Stimulated activated CD4-positive, alpha-beta T cell treated with anti-CD3 and anti-CD28 coated beads, TNF-alpha, amount 100 ng/mL, for 1 hour (primary cell): ENCODE measurements at places on chromosomes 2 and 18.

GRCh38 chr2:187502467-187502866 is 51.8 kb downstream of the TFPI start:
- DNase-seq = no peak

DNA sequence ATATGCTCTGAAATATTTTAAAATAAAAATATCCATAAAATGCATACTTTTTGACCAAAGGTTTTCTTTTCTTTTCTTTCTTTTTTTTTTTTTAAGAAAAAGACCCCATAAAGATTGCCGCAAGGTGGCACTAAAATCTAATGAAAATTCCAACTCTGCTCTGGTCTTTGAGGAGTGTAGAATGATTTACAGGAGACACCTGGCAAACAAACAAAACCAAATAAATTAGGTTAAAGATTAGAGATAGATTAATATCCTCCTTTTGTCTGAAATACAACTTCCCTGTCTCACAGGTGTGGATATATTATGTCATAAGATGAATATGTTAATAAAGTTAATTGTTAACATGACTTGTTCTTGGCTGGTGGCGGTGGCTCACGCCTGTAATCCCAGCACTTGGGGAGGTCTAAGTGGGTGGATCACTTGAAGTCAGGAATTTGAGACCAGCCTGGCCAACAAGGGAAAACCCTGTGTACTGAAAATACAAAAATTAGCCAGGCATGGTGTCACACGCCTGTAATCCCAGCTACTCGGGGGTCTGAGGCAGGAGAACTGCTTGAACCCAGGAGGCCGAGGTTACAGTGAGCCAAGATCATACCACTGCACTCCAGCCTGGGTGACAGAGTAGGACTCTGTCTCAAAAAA is 3.5 kb upstream of the RHOB start:
- no peak for DNase-seq

DNA sequence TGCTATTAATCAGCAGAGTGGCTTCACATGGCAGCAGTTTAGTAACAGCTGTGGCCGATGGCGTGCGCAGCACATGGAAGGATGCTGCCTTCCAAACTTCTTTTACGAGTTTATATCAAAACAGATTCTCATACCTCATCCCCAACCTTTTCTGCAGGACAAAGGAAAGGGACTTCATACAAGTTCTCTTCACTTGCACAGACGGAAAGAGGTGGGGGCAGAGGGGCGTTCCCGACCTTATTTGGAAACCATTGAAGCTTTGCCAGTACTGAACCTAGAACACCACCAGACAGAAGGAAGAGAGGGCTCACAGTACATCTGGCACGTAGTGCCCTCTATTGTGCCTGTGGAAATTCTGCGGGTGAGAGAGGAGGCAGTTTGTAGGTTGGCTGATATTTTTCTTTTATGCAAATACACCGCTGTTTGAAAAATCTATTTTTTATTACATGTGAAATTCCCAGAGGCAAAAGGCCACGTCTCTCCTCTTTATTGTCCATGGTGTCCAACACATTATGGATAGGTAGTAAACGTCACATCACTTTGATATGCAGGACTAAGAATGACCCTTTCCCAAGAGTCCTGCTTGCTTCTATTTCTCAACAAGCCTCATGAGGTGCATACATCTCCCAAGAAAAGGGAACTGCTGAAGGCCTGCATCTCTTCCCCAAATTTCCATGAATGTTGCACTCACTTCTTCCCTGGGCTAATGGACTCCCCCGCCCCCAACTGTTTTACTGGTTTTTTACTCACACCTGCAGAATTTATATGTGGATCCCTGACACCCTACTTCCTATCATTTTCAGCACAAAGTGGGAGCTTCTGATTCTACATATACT is 31.3 kb downstream of the COLEC12 start:
- DNase-seq = no peak

GRCh38 chr2:54539683-54540082 is 83.6 kb downstream of the SPTBN1 start:
- DNase-seq = no peak

- no peak for DNase-seq
Measured at GRCh38 chr2:182191061-182191460, 205.4 kb downstream of the PPP1R1C start.

DNA sequence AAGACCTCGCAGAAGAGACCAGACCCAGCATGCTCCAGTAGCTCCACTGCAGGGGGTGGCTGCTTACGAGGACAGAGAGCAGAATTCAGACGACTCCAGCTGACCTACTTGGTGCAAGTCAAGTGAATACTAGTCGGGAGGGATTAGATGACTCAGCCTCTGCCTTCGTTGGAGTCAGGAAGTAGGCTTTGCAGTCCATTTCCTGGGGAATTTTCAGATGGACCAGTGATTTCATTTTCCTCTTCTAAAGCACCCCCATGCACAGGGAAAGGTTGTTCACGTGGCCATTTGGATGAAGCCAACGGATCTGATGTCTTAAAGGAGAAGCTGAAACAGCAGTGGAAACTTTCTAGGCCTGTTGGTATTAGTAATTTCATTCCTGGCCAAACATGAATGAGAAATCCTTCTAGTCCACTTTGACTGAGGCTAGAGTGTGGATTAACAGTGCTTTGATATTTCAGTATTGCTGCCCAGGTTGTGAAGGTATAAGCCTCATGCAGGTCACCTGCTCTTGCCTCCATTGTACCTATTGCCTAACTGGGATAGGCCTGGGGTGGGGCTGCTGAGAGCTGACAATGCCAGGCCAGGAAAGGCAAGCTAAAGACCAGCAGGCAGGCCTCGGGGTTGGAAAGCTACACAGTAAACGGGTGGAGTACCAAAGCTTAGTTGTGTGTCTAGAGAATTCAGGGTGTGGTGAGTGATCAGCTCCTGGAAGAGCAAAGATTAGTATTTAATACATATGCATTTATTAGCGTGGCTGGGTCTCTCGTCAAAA is 117.6 kb upstream of the FOSL2 start:
- DNase-seq = no peak

- DNase-seq = no peak
Measured at GRCh38 chr18:57640236-57640635, 18.6 kb upstream of the NARS1 start.

DNA sequence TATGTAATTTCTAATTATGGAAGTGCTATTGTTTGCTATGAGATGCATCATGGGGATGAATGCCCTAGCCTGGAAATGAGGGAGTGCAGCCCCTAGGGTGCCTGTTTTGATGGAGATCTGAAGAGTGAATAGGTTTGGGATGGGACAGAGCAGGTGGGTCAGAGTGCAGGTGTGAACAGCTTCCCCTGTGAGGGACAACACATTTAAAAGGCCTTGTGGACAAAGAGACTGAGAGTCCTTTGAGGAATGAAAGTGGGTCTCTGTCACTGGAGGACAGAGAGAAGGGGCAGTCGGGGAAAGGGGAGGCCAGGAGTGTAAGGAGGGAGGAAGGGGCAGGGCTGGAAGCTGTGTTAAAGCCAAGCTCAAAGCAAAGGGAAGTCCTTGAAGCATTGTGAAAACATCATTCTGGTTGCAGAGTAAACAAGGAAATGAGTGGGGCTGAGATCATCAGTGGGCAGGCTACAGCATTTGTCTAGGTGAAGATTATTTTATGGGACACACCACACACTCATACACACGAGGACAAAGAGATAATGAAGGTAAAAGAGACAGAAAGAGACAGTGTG is 877.6 kb downstream of the SLC4A3 start:
- DNase-seq = no peak

- no peak for DNase-seq
Measured at GRCh38 chr2:27736031-27736889, 35.3 kb upstream of the MRPL33 start.

DNA sequence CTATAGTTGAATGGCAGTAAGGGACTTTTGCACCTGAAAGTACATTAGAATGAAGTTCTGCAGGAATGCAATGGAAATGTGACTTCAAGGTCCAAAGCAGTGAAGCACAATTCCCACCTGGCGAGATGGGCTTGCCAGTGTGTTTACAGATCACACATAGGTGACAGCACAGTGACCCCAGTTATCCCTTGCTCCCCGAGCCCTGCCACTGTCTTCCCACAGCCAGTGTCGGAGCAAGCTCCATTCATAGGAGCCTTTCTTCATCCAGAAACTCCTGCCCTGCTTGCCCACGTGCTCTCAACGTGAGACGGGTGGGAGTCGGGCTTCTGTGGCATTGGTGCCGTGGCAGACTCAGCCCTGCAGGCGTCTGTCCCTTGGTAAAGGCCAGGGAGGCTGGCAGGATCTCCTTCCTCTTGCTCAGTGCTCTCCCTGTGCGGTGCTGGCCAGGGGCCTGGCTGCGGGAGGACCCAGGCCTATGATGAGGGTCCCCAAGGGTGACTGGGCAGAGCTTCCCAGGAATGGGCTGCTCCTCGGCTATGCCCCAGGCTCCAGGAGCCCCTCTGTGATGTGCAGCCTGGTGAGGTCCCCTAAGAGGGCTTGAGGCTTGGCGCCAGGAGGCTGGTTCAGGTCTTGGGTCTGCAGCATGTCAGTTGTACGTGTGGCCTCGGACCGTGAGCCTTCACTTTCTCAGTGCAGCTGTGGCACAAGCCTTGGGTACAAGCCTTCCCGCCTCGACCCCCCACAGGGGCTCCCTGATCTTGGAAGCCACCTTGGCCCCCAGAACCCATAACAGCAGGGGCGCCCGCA is 40.2 kb downstream of the SNED1 start:
- no peak for DNase-seq

GRCh38 chr2:165163761-165164160 is 40.1 kb downstream of the SCN3A start:
- no peak for DNase-seq

GRCh38 chr2:16119741-16120140 is 179.4 kb downstream of the MYCN start:
- DNase-seq = no peak

GRCh38 chr2:26850000-26850431 is 2.1 kb downstream of the DPYSL5 start:
- DNase-seq = no peak

GRCh38 chr2:176455816-176456291 is 186.6 kb downstream of the MTX2 start:
- no peak for DNase-seq

DNA sequence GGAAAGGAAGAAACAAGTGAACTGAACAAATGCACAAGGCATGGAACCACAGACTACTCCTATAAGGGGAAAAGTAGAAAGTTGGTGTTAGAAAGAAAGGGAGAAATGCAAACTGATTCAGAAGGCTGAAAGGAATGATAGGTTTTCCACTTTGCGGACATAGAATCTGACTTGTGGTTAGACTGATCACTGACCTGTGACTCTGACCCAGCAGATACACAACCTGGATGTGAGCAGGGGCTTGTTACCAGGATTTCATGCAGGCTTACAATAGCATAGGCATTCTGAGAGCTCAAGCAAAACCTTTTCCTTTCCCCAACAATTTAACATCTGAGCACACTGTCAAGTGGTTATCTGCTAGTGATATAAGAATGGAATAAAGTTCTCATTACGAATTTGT is 237.0 kb upstream of the CDH20 start:
- DNase-seq = no peak

GRCh38 chr2:54196646-54197045 is 59.4 kb downstream of the TSPYL6 start:
- DNase-seq = no peak
